OCI-M1 (cell line): ENCODE measurements at places on chromosomes 11 and 22.

DNA sequence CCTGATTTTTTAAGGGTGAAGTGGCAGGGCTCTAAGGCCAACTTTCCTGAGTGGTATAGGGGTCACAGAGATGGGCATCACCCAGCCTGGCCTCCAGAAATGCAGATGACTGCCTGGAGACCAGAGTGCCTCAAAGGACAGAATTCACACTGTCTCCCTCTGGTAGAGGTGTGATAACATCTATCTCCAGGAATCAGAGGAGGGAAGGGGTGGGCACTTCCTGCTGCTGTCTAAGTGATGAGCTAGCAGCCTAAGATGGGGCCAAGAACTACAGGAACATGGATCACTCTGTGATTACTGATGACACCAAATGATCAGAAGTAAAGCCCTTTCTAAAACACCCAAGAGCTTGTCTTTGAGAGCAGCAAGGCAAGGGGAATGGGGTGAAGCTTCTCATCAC lies 61.9 kb downstream of the C11orf58 start:
- DNase-seq: no peak

- DNase-seq: peak; percentile 82
These were observed 56.0 kb downstream of the GLYATL2 start for GRCh38 chr11:58788355-58789023.

- peak; percentile 26 for DNase-seq
These were observed 42.0 kb downstream of the ALX4 start for GRCh38 chr11:44267750-44268613.

DNA sequence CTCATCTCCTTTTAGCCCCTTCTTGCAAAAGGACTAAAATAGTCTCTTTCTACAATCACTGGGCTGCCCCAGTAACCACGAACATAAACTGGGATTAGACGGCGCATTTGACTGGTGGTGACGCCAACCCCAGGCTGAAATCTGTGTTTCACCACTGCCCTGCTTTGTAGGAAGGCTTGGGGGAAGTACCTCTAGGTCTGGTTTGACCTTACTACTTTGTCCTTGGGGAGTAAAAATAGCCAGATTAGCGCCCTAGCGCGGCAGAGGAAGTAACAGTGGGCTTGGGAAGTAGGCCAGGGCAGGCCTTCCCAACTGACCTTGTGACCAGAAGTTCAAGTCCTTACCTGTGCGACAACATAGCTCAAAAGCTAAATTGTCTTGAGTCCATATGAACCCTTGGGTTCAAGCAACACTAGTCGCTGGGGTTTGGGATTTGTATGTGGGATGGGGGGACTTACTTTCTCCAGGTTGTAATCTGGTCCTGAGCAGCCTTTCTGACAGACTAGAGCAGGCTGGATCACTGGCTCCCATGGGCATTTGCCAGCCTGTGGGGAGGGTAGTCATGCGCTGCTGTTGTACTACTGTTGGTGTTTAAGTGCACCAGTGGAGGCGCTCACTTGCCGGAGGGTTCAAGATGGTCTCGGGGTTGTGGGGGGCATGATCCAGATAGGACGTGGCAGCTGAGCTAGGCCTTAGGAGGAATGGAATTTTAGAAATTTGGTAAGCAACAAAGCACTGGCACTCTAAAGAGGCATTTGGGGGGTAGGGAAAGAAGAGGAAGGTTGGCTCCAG lies 953 bp upstream of the PACS1 start:
- peak; percentile 57 for DNase-seq

- DNase-seq: peak; percentile 80
These were observed 8.5 kb downstream of the YPEL4 start for GRCh38 chr11:57641011-57641807.

GRCh38 chr22:29798318-29798717 lies 31.1 kb downstream of the UQCR10 start:
- DNase-seq: peak; percentile 59

GRCh38 chr22:42883121-42883520 lies 26.0 kb upstream of the ARFGAP3 start:
- DNase-seq: no peak

DNA sequence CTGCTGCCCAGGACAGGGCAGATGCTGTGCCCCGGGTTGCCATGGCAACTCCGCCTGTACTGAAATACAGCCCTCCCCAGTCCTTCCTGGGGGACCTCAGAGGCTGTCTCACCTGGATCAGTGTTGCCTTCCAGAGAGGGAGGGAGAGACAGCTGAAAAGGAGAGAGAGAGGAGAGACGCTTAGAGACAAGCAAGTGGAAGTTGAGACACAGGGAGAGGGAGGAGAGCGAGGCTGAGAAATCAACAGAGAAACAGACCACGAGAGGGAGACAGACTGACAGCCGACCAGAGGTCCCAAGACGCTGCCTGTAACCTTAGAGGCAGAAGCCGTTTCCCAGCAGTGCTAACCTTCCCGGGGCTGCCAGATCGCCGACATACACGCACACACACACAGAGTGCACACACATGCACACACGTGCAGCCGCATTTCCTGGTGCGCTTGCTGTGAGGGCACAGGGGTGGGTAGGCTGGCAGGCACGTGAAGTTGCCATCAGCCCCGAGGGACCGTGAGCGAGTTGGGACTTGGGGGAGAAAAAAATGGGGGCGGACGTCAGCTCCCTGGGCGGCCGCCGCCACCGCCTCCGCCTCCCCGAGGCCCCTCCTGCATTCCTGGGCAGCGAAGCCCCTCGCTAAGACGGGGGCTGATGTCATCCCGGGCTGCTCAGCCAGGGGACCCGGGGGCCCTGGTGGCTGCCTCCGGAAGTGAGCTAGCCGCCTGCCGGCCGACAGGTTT lies 88.6 kb upstream of the CRYBB3 start:
- peak; percentile 94 for DNase-seq

DNA sequence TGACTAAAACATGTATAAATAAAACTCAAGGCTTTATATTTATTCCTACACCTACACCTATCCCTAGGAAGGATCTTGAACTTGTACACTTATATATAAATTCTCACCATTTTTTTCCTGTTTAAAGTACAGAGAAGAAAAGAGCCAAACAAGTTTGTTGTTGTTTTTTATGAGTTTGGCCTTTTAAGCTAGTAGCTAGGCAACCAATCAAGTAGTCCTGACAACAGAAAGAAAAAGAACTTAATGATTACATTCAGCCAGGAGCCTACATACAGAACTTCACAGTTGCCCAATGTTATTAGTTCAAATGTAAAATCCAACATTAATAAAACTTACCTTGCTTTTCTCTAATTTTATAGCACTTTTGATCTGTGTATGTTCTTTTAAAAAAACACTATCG lies 316.2 kb downstream of the SOX6 start:
- DNase-seq: no peak
